ENCODE measurements at places on chromosomes 16 and 17. TPM values are rescaled to one million over a fixed set of nuclear protein-coding genes. Genes with fewer than 3 reads are reported as not detected.

DNA sequence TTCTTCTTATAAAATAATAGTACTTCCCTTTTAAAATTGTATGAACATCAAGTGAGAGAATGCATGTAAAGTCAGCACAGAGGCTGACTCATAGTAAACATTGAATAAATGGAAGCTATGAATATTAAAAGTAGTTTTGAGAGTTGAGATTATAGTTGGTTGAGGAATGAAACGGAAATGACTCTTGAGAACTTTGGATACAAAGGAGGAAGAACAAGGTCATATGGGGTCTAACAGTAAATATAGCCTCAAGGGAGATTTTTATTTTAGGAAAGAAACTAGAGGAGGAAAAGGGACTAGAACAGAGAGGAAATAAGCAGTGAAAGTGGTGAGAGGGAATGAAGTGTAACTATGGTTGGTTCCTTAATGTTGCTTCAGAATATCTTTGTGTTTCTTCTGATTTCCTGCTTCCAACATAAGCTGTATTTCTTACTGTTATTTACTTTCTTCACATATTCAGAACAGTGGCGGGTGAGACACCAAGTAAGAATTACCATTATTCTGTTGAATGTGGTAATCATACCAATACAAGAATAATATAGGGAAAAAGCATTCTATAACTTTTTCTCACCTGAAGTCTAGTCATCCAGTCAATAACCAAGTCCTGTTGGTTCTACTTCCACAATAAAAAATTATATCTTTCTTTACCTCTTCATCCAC lies 165.1 kb downstream of the CHD9 start:
- DNase-seq: peak; percentile 51

DNA sequence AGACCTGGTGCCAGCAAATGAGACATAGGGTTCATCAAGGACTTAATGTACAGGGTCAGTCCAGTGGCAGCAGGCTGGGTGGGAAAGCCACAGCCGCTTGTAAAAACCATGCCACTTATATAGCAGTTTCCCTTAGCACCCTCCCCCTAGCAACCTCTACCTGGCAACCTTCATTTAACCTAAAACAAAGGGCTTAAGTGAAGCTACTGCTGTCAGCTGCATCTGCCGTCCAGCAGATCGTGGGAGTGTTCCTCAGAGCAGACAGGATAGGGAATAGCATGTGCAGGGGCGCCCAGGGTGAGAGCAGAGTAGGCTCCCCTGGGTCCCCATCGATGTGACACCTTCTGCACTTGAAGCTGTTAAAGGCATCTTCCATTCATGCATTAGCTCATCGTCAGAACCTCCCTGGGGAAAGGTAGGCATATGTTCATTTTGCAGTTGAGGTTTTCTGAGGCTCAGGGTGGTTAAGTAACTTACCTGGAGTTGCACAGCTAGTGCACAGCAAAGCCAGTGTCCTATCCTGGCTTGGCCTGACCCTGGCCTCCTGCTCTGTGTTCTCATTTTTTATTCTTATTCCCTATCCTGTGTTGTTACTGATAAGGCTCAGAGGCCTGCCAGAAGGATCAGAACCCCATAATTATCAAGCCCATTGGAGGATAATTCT lies 112.5 kb downstream of the SOCS1 start:
- no peak for DNase-seq

SOX8 gene
- total RNA-seq: not detected

RASL10B gene
- total RNA-seq: under 0.01 TPM

KRT20 gene
- total RNA-seq: not detected

Measured in renal cortical epithelial cell (primary cell).